NCI-H2171 (cell line): ENCODE measurements at places on chromosomes 5 and 9.

DNA sequence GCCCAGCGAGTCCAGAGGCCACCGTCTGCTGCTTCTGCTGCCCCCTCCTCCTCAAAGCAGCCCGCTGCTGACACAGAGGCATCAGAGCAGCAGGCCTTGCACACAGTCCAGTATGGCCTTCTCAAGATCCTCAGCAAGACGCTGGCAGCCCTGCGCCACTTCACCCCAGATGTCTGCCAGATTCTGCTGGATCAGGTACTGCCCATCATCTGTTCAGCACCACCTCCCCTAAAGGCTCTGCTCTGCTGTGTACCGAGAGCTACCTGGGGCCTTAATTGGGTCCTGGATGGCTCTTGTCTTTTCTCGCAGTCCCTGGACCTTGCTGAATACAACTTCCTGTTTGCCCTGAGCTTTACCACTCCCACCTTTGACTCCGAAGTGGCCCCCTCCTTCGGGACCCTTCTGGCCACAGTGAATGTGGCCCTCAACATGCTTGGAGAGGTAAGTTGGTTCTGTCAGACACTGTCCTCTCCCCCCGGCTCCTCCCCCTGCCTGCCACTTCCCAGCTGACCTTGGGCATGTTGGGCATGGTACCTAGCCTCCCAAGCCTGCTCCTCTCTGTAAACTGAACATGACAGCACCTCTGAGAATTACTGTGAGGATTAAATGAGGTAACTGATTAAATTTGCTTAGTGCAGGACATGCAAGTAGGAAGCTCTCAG lies 22.7 kb downstream of the SH3GLB2 start:
- DNase-seq, result no peak

GRCh38 chr5:28707706-28708105 lies 1669.3 kb upstream of the CDH9 start:
- no peak for DNase-seq

- peak; percentile 85 for DNase-seq
Observed at GRCh38 chr9:109639674-109640579, 140.1 kb upstream of the PALM2AKAP2 start.

GRCh38 chr5:141883184-141883891 lies 5.1 kb upstream of the PCDH1 start:
- DNase-seq, result no peak

DNA sequence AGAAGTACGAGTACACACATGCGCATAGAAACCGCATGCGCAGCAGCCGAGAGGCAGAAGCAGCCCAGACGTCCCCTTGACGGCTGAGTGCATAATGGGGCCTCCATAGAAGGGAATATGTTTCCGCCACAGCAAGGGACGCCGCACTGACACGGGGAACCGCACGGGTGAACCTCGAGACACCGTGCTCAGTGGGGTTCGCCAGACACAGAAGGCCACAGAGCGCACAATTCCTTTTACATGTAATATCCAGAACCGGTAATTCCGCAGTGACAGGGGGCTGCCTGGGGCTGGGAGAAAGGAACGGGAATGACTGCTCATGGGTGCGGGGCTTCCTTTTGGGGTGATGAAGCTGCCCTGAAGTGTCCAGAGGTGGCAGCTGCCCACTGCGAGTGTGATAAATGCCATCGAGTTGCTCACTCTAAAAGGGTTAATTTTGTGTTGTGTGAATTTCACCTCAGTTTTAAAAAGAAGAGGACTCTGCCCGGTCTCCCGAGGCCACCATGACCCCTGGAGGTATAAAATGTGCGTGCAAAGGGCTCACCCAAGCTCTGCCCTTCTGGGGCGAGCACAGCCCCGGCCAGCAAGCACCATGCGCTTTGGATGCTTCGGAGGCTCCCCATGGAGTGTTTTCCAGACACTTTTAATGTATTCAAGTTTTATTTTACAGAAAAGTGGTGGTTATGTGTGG lies 29.7 kb downstream of the MRPL36 start:
- no peak for DNase-seq

- DNase-seq, result no peak
Observed at GRCh38 chr5:132471151-132471907, 19.2 kb downstream of the IRF1 start.

DNA sequence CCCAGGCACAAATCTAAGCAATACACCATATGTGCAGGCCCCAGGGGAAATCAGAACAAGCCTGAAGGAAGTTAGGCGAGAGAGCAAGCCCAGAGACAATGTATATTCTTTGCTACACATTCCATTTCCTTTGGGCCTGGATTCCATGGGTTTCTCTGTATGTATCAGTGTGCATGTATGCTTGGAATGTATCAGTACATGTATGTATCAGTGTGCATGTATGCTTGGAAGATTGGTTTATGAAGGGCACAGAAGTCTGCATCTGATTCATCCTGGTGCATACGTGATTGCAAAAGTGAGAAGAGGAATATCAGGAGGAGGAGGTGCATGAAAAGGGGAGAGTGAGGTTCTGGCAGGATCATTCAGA lies 232.6 kb upstream of the ANKRD55 start:
- peak; percentile 52 for DNase-seq

DNA sequence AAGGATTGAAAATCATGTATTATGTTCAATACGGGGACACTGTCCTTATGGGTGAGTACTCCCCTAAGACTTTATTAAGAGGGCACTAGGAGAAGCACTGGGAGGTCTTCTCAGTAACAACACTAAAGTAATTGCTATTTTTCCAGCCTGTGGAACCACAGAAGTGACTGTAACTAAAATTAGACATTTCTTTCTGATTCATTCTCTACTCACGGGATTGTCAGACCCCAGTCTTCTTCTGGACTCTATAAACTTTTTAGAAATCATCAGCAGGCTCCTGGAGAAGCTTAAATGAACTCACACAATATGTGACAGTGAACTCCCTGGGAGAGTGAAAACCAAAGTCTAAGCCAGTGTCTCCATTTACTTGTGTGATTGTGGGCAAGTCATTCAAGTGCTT lies 14.5 kb downstream of the TLR4 start:
- DNase-seq, result no peak

GRCh38 chr5:93099902-93100347 lies 481.1 kb downstream of the NR2F1-AS1 start:
- DNase-seq, result no peak

DNA sequence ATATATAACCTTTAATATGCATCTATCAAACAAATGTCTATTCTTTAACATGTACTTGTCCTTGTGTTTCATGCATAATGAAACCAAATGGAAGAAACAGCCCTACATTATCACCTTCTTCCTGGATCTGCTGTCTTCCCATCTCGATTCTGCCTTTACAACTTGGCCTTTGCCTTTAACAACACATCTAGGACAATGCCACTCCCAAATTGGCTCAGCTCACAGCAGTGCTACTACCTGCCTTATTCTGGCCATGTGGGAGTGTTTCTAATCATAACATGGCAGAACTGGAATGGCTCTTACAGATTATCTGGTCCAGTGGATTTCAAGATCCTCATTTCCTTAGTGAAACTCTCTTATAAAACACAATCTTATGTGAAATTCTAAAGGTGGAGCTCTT lies 176.5 kb downstream of the CARTPT start:
- no peak for DNase-seq

GRCh38 chr5:78360924-78361630 lies 660 bp downstream of the SCAMP1 start:
- peak; percentile 62 for DNase-seq

- DNase-seq, result no peak
Observed at GRCh38 chr5:179863449-179864085, 5.0 kb upstream of the MRNIP start.

GRCh38 chr9:129919841-129920240 lies 84.6 kb downstream of the USP20 start:
- DNase-seq, result no peak

GRCh38 chr9:106644661-106645060 lies 218.3 kb upstream of the ZNF462 start:
- DNase-seq, result no peak

- DNase-seq, result no peak
Observed at GRCh38 chr5:82993416-82993815, 83.8 kb downstream of the TMEM167A start.

GRCh38 chr5:142313682-142314081 lies 11.1 kb downstream of the SPRY4 start:
- no peak for DNase-seq

- no peak for DNase-seq
Observed at GRCh38 chr5:598564-598890, 13.6 kb upstream of the CEP72 start.

GRCh38 chr9:121133104-121133816 lies 58.5 kb downstream of the CNTRL start:
- no peak for DNase-seq
